ENCODE measurements at places on chromosomes 3 and 15.

- DNase-seq, result no peak
These were observed 2.0 kb upstream of the GALK2 start for GRCh38 chr15:49168016-49168415.

- DNase-seq, result no peak
These were observed 27.6 kb upstream of the RAB7A start for GRCh38 chr3:128698211-128699047.

- DNase-seq, result no peak
These were observed 453 bp upstream of the LTF start for GRCh38 chr3:46465196-46465520.

DNA sequence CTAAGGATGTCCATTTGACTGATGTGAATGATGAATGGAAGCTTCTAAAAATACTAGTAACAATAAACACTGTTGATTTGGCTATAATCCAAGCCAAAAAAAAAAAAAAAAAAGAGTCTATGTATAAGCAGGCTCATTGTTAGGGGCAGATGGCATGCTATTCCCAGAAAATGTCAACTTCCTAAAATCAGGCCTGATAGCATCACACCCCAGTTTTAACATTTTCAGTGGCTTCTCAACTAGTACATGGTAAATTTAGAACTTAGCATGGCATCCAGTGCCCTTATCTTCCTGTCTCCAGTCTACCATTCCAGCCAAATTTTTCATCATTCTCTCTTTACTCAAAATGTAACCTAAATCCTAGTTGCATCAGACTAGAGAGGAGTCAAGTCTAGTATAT lies 288.2 kb upstream of the ZNF385D start:
- no peak for DNase-seq

DNA sequence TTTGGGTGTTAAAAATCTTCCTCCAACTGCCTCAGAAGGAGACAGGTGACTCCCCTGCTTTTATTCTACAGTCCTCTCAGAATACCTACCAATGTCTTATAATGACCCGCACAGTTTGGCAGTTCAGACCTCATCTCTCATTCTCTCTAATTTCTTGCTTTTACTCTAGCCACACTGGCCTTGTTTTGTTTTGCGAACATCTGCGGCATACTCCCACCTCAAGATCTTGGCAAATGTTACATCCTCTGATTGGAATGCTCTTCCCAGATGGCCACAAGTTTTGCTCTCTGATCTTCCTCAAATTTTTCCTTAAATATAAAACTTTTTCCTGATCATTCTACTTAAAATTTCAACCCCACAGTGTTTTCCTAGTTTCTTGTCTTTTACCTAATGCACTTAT lies 94.1 kb downstream of the PLSCR2 start:
- no peak for DNase-seq

DNA sequence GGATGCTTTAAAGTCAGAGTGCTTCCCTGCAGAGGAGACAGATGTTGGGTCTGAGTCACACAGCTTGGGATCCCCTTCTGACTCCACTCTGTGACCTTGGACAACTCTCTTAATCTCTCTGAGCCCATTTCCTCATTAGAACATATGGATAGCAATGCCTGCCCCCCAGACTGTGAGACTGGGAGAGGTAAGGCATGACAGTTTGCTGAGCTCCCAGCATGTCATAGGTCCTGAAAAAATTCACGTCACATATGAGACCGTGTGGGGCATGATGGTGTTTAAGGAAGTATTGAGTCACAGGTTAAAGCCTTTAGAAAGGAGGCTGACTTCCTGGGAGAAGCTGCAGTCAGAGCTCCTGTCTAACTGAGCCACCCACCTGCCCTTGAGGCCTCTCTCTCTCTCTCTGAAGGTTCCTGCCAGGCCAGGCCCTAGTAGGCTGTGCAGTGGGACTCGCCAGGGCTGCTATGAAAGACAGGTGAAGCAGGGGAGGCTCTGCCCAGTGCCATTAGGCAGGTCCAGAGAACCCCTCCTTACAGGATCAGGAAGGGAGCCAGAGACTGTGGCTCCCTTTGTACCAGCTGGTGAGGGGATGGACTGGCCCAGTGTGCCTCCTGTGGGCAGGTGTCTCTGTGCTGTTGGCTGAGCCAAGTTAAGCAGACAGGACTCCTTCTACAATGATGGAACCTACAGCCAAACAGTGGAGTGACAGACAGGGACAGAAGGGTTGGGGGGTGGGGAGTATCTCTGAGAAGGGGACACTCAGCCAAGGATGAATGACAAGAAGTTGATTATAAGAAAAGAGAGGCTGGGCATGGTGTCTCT lies 19.5 kb upstream of the DOCK3 start:
- DNase-seq, result no peak

GRCh38 chr3:117306299-117306698 lies 596.7 kb downstream of the TUSC7 start:
- DNase-seq, result no peak

DNA sequence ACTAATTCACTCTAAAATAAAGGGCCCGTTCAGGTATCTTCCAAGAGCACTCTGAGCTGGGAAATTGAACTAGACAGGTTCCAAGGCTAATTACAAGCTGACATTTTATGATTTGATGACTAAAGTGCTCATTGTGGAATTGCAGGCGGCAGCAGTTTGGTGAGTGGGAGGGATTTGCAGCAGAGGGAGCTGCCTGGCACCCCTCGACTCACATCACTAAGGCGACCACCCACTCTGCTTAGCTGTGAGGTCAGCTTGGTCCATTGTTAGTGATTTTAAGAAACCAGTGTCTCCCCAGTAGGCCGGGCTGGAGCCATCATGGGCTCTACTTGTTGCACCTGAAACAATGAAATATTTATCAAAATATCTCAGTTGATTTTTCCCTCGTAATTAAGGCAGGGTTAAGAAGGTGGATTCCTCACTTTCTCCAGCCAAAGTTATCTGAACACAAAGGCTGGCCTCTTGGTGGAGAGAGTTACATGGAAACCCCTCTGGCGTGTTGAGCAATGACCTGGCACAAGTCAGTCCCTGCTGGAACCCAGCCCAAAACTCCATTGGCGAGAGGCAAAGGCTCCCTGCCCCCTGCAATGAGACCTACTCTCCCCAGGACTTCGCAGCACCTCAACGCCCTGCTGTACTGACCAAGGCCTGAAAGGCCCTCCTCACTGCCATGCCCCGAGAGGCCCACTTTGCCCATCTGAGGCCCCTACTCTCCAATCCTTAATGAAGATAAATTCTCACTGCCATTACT lies 65.0 kb upstream of the ATP2B2 start:
- no peak for DNase-seq

GRCh38 chr3:109831403-109831802 lies 494.1 kb upstream of the DPPA4 start:
- no peak for DNase-seq

DNA sequence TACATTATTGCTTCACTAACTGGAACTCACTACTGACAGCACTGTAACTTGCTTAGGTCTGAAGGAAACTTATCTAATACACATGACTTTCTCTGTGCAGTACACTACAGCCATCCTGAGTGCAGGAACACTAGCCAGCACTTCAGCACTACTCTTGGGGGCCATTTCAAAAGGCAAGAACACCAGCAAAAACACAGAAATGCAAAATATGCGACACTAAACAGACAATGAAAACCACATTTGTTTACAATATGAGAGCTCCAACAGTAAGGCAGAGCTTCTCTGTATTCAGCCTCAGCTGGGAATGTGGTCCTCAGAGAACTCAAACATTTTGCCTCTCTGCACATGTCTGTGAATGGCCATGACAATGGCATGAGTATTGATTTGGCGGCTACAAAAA lies 109.6 kb downstream of the ARRDC4 start:
- DNase-seq, result no peak

- DNase-seq, result no peak
These were observed 362.3 kb downstream of the WDR72 start for GRCh38 chr15:53397041-53397616.

- no peak for DNase-seq
These were observed 39.2 kb upstream of the SEMA4B start for GRCh38 chr15:90161950-90162361.

DNA sequence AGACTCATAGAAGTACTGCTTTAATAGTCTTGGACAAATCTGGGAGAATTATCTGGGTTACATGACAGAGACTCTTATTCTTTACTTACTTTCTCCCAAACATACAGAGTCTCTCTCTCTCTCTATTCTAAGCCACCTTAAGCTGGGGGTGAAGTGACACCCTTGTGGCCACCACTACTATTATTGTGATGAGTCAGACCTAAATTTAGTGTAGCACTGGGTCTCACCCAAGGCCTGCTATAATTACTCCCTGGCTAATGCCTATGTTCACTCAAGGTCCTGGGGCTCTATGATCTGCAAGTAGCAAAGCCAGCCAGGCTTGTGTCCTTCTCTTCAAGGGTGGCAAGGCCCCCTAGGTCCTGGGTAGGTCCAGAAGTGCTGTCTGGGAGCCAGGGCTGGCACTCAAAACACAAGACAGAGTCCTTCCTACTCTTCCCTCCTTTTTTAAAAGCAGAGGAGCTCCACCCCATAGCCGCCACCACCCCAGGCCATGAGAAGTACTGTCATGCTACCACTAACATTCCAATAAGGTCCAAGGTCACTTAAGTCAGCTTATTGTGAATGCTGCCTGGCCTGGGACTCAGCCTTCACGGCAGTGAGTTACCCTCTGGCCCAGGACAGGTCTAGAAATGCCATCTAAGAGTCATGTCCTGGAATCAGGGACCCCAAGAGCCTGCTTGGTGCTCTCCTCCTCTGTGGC lies 183.6 kb downstream of the POLQ start:
- no peak for DNase-seq

DNA sequence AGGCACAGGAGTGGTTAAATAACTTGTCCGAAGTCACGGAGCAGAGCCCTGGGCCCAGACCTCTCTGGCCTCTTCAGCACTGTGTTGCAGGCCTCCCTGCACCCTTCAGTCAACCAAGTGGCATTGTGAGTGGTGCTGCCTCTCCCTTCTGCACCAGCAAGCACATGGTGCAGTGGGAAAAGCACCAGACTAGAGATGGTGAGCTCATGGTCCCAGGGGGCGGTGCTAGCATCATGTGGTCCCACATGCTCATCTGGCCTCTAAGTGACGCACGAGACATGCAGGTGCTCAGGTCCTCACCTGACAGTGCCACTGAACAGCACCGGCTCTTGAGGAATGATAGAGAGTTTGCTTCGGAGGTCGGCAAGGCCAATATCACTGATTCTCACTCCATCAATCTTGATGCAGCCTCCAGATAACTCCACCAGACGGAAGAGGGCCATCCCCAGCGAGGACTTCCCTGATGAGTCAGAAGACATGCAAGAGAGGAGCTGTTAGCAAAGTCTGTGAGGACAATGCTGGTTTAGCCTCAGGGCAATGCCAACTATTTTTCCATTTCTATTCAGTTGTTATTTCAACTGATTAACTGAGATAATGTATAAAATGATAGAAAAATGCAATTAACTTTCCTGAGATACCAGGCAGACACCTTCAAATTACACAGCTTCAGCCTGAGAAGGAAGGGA lies 53.1 kb upstream of the PARL start:
- no peak for DNase-seq

- no peak for DNase-seq
These were observed 93.3 kb downstream of the PCCB start for GRCh38 chr3:136343446-136343845.

GRCh38 chr3:60424034-60424433 lies 827.2 kb downstream of the FHIT start:
- no peak for DNase-seq

DNA sequence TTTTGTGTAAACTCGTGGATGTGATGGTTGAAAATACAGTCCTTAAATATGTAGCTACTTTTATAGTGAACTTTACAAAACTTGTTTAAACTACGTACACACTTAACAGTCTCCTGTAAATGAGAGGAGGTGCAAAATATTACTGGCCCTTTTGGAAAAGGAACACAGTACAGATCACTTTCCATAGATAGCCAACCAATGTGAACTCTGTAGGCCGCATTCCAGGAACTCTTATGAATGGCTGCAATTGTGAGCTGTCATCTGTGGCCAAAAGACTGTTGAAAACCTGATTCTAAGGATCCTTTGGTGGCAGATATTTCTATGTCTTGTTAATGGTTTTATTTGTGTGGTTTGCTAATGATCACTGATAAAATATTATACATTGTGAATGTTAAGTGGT lies 6.2 kb downstream of the TSC22D2 start:
- DNase-seq, result no peak

- DNase-seq, result no peak
These were observed 234.4 kb upstream of the LRTM1 start for GRCh38 chr3:55162031-55162795.

DNA sequence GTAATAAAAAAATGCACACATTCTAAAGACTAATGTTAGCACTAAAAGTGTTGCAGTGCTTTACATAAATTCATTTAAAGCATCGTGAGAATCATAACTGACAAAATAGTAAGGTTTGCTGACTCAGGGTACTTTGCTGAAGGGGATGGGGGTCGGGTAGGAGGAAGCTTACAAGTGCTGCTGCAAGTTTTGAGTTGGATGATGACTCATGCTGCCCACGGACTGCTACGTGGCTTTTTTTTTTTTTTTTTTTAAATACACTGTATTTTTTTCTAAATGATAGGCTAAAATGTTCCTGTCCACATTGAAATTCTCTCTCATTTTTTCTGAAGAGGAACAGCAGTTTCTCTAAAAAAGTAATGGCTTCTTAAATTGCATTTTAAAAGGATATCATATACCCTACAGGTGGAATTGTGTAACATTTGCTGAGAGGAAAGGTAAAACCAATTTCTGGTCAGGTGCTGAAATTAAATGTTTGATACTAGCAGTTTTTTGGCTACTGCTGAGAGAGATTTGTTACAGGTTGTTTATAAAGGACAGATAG lies 2.2 kb downstream of the MAPK6 start:
- DNase-seq, result peak; percentile 16

DNA sequence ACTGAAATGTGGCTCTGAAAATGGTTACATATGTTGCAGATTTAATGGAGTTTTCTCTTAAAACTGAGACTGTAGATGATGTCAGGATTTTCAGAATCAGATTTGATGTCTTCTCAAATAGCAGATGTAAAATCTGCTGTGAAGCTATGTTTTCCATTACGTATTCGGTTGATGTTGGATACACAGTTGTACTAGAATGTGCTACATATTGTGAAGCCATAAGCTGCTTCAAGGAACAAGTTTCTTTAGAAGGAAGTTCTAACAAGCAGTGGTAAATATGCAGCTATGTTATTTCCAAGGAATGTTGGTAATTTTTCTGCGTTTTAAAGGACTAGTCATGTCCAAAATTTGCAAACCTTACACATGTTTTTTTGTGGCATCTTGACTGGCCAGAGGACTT lies 197.7 kb downstream of the RBMS3 start:
- no peak for DNase-seq

DNA sequence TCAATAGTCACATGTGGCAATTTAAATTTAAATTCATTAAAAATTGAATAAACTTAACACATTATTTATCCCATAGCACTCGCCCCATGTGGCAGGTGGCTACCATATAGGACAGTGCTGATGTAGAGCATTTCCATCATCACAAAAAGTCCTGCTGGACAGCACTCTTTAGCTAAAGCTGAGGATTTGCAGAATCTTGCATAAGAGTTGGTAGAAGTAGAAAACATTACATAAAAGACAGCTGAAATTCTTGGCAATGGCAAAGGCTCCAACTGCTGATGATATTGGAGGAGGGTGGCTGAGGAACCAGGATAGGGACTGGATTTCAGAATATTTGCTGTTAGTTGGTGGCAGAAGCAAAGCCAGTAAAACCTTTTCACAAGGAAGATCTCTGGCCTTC lies 230.7 kb upstream of the SATB1 start:
- no peak for DNase-seq
